ENCODE measurements at places on chromosomes 13 and 19.

DNA sequence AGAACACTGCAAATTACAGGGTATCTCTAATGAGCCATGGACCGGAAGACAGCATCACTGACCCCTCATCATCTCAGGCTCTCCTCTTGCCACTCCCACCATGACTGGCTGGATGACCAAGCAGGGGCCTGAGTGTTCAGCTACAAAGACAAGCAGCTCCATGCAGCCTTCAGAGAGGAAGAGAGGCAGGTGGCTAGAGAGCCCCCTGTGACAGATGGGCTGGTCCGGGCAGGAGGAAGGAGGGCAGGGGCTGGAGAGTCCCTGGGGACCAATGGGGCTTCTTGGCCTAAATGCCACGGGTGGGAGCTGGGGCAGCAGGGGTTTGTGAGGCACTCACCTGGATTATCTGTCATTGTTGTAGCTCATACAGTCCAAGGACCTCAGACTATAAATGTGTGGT is 12.8 kb upstream of the RASA3 start:
- DNase-seq, result no peak

- no peak for DNase-seq
Observed at GRCh38 chr13:108281901-108282300, 12.4 kb downstream of the TNFSF13B start.

GRCh38 chr19:51772977-51773376 is 12.0 kb downstream of the FPR2 start:
- DNase-seq, result no peak

- DNase-seq, result no peak
Observed at GRCh38 chr13:29679396-29680053, 84.0 kb upstream of the SLC7A1 start.

DNA sequence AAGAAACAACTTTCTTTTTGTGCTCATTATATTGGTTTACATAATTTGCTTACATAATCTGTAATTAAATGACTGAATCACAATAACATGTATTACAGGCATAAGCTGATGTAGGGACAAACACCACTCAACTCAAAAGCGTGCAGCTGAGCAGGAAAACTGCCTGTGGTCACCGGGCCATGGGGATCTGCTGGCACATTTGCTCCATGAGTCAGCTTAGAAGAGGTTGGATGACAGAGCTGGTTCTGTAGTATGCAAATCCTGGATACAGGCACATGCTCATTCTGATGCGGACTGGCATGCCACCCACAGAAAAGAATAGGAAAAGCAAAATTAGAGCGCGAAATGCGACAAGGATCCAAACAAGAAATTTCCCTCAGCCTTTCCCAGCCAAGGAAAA is 128.6 kb downstream of the USP12 start:
- peak; percentile 93 for DNase-seq

DNA sequence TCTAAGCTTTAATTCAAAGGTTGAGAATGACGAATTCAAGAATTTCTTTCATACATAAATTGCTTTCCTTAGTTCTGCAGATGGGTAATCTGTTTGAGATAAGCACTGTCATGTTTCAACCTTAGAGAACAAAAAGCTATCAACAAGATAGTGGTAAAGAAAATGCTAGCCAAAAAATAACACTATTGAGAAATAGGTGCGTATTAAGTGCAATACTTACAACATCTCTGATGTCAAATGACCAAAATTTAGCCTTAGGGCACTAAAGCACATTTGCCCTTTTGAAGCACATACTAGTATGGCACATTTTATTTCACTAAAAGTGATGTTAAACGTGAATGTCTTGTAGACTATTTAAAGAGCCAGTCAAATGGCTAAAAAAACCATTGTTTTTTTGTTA is 4.9 kb downstream of the KBTBD6 start:
- DNase-seq, result no peak

DNA sequence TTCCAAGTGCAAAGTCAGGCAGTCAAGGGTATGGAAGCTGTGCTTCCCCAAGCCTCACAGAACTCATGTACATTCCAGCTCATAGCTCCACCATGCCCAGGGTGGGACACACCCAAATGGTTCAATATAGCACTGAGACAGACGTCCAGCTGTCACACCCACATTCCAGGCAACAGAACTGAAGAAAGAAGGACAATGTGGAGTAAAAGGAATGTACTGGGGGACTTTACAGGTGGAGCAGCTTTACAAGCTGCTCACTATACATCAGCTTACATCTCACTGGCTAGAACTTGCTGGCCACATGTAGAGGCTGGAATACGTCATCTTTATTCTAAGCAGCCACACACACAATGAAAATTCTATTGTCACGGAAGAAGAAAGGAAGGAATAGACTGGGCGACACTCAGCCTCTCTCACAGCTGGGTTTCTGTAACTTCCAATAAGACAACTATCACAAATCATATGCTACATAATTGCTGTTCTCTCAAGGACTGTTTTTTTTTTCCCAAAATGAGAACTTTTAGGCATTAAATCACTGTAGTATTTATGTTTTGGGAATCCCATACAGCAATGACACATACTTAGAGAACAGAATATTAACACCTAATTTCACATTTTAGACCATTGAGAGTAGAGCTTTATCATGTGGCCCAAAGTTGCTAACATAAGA is 86.1 kb downstream of the KLF12 start:
- DNase-seq, result peak; percentile 71
